ENCODE measurements at places on chromosomes 7 and 10.

DNA sequence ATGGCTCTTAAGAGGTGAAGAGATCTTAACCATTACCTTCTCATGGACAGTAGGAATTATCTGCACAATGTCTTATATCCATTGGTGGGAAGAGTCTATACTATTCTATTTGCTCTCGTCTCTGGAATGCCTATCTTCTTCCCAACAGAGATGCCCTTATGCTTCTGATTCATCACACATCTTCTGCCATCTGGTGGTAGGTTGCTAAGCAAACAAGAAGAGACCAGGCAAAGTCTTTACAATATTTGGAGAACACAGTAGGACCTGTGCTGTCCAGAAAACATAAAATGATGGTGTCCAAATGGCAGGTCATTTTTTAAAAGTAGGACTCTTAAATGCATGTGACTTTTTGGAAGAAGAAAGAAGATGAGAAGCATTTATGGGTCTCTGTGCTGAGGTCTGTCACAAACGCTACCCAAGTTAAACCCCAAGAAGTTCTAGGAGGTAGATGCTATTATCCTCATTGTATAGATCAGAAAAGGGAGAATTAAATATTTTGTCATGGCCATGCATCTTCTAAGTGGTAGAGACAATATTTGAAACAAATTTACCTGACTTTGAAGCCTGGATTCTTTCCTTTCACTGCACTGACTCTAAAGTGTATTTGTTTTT, 67.8 kb upstream of the NXPH1 start:
- DNase-seq, result peak; percentile 33

- DNase-seq, result no peak
Observed at GRCh38 chr7:83879063-83879462, 230.1 kb upstream of the SEMA3E start.

DNA sequence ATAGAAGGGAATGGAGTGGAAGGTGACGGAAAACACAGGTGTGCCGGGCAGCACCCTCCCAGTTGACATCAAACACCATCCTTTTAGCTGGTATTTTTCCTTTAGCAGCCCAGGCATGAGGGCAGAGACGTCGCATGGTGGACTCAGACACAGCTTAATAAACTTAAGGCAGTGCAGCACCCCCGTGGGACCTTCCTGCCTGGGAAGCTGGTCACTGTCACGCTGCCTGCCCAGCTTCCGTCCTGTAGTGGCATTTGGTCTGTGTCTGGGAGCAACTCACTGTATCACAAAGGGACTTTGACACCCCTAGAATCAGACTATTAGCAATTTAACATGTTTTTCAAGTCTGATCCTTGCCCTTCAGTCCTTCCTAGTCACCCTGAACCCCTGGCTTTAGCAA, 35.8 kb downstream of the IL15RA start:
- no peak for DNase-seq

- DNase-seq, result no peak
Observed at GRCh38 chr7:52684388-52684787, 351.0 kb upstream of the POM121L12 start.

DNA sequence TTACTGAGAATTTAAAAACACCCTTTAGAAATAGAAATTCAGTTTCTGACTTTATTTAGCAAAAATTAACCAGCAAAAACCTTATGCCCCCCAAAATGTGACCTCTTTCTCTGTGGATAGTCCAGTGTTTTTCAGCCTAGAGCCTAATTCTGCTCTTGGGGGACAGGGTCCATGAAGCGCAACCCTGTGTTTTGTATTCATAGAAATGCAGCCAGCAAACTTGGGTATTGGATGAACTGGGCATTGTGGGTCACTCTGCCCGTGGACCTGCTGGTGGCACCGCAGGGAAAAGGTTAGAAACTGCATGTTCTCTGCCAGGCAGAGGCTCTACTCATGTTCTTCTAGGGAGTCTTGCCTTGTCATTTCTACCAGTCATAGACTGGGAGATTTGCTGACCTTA, 787.4 kb upstream of the C7orf33 start:
- no peak for DNase-seq
